Activated gamma-delta T cell treated with Interleukin-2 at 50 U/mL for 16 hours (primary cell): ENCODE measurements at places on chromosomes 2 and 18.

DNA sequence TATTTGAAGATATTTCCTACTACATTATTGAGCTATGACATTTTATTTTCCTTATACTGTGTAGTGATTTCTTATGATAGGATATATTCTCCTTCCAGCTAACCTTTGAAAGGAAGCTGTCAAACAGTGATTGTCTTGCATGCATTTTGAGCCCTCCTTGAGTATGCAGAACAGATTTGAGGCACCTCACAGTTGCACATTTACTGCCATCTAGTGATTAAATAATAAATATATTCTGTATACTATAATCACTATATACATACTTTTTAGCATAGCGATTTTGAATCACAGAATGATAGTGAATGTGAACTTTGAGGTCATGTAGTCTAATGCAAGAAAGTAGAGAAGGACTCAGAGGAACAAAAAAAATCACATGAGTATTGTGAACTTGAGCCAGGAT lies 268.4 kb upstream of the CDH19 start:
- no peak for DNase-seq

DNA sequence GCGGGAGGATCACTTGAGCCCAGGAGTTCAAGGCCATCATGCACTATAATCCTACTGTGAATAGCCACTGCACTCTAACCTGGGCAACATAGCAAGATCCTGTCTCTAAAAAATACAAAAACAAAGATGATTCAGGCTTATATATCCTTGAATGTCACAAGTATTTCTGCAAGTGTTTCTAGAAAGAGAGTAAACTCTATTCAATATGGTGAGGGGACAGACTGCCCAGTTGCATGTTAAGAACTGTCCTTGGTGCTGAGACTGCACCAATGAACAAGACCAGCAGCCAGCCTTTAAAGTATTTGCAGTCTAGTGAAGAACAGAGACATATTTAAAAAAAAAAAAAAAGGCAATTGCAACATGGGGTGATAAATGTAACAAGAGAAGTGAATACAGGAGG lies 16.4 kb downstream of the MAP3K19 start:
- DNase-seq = no peak

DNA sequence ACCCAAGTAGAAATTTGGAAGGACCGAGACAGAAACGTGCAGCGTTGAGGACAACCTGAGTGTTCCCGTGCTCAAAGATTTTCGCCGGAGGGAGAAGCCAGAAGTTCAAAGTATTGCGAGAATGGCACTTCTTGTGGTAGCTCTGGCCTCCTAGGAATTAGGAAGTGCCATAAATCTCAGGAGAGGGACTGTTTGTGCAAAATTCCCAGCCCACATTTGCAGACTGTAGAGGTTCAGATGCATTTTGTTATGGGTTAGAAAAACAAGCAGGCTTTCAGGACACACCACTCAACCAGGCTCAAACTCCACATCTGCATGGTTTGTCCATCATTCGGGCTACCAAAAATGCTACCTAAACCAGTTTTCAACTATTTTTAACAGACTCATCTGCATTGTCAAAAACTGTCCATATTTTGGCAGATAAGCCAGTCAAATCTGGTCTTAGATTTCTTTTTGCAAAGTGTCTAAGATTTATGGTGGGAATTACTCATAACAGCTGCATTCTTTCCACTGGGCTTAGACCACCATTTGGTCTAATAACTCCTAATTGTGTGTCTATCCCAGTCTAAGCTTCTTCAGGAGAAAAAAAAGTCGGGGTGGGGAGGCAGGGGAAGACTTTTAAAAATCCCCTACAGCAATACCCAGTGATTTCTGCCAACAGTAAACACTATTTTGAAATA lies 422.9 kb downstream of the ARHGAP15 start:
- DNase-seq = no peak

DNA sequence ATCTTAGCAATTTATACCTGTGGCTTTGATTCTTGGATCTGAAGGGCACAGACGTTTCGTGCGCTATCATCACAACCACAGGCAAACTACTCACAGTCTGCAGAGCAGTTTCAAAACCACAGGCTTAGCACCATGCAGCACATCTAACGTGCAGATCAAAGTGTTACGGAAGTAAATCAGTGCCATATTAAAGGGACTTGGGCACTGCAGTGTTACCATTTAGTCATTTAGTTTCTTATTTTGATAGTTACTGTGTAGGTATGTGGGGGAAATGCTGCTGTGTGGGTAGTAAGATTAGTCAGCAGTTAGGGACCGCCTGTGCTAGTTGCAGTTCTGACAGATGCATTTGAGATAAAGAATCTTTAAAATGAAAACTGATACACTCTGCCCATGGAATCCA lies 384.0 kb downstream of the NBAS start:
- DNase-seq = peak; percentile 56

DNA sequence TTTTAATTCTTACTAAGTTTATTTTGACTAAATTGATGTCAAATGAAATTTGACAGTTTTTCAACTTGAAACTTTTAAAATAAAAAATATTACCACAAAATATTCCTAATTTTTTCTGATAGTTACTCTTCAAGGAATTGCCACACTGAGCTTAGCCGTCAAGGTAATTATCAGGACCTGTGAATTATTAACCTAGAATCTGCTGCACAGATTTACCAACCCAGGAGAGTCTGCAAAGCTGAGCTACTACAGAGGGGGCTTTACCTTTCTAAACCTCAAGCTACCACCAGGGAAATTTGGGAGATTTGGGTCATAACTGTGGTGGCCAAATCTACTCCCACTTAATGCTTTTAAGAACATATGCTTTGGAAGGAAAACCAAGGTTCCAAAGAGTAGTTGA lies 324.6 kb downstream of the CCDC178 start:
- DNase-seq = no peak

DNA sequence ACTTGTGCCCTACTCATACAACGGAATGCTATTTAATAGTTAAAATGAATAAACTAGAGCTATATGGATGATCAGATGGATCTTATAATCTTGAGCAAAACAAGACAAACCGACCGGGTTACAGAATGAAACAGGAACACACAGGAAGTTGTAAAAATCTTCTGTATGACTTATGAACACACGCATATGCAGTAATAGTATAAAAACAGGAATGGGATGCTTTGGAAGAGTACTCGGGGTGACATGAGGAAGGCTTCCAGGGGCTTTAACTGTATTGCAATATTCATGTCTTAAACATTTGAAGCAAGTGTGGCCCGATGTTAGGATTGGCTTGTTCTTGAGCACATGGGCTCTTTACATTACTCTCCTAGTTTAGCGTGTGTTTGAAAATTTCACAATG lies 14.9 kb upstream of the E2F6 start:
- no peak for DNase-seq

- no peak for DNase-seq
These were observed 19.5 kb downstream of the BCL2 start for GRCh38 chr18:63299837-63300745.
